Left renal pelvis (tissue), 4 donors: ENCODE measurements at places on chromosomes 3 and 15.
A peak's percentile ranks its signal among the peaks of the same experiment; 100 is the strongest.

DNA sequence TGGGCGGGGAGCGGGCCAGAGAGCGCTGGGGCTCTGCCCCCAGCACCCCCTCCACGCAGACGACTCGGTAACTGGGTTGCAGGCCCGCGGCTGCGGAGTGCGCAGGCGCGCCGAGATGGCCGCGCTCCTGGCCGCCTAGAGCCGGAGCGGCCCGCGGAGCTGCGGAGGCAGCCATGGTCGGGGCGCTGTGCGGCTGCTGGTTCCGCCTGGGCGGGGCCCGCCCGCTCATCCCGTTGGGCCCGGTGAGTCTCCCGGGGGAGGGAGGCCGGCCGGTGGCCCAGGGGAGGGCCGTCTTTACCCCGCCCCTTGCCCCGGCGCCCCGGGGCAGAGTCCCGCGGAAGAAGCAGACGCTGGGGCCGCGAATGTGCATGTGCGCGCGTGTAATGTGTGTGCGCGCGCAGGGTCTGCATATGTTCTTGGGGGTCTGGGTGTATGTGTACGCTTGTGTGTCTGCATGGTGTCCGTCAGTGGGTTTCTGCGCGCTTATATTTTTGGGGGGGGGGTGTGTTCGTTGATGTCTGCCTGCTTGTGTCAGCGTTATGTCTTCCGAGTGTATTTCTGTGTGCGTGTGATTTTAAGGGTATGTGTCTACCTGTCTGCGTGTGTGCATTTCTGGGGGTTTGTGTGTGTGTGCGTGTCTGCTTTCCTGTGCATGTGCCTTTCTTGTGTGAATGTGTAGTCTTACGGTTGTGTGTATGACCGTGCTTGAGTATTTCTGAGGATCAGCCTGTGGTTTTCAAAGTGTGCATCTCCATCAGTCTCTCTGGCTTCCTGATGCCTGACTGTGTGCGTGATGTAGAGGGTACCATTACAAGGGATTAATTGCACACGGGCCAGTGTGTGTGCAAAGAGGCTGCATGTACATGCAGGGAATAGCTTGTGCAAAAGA is at the start of gene ABHD14A:
Gene ABHD14A (plus strand): TSS at position 102 of the 889 bp plus-strand sequence. CDS start 72 bp downstream, at position 174.
- no peak for DNase-seq

GRCh38 chr3:66320390-66320789 is 99.6 kb downstream of the SLC25A26 start:
- DNase-seq, result no peak

DNA sequence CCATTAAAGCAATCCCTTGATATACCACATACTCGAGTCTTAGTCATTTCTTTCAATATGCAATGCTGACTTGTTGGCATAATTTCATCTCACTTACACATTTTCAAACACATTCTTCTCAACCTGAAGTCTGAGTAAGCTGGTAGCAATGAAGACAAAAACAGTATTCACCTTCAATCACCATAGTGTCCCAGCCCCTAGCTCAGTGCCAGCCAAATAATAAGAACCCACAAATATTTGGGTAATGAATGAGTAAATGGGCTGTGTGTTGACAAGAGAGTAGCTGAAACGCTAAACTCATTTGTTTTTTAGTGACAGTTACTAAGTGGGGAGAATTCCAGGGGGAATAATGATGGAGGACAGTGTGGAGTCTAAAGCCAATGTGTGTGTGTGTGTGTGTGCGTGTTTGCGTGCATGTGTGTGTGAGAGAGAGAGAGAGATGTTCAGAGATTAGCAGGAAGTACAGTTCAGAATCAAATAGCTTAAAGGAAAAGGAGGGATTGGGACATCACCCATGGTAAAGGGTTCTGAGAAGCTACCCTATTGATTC is 165.7 kb downstream of the GAP43 start:
- DNase-seq, result no peak

DNA sequence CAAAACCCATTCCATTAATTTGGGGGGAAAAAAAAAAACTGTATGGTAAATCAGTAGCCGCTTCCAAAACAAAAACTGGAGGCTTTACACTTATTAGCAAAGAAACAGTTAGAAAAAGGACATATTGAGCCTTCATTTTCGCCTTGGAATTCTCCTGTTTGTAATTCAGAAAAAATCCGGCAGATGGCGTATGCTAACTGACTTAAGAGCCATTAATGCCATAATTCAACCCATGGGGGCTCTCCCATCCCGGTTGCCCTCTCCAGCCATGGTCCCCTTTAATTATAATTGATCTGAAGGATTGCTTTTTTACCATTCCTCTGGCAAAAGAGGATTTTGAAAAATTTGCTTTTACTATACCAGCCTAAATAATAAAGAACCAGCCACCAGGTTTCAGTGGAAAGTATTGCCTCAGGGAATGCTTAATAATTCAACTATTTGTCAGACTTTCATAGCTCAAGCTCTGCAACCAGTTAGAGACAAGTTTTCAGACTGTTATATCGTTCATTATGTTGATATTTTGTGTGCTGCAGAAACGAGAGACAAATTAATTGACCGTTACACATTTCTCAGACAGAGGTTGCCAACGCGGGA is 9.4 kb upstream of the RPL24 start:
- DNase-seq, result no peak

- no peak for DNase-seq
Observed at GRCh38 chr3:137121704-137122314, 164.0 kb downstream of the IL20RB start.

GRCh38 chr3:62982795-62983455 is 107.7 kb upstream of the CADPS start:
- DNase-seq, result no peak

GRCh38 chr15:32117122-32117521 is 86.8 kb downstream of the CHRNA7 start:
- DNase-seq, result no peak

GRCh38 chr15:26372706-26373105 is 400.2 kb downstream of the GABRB3 start:
- no peak for DNase-seq

- no peak for DNase-seq
Observed at GRCh38 chr3:174488527-174488926, 370.6 kb upstream of the NAALADL2 start.

- DNase-seq, result no peak
Observed at GRCh38 chr3:157311633-157312375, 124.8 kb upstream of the PTX3 start.

GRCh38 chr3:64063983-64064438 is 40.7 kb upstream of the PSMD6 start:
- DNase-seq, result no peak

DNA sequence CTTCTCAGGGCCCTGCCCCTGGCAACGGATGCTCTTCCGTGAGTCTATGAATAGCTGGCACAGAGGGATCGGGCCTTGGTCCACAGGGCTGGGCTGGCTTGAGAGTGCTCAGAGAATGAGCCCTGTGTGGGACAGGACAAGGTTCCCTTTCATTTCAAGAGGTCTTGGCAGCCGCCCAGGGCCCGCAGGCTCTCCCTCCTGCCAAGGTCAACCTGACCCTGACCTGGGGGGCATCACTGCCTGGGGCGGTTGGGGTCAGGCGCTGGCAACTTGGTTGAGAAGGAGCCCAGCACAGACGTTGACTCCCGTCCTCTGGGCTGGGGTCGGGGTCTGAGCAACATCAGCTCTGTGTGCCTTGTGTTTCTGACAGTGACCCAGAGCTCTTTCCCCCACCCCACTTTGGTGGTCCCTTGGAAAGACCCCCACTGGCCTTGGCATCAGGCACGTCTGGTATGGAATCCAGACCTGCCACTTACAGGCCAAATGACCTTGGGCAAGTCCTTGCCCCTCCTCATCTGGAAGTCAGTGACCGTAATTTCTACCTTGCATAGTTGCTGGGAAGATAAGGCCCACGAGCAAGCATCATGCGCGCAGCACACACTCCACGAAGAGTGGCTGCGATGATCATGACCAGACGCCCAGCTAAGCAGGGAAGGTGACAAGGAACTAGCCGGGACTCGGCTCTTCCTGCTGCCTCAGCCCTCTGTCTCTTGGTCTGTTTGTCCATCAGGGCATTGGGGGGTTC is 36.4 kb downstream of the EPHB3 start:
- DNase-seq, result no peak

GRCh38 chr3:109265295-109265694 is 51.0 kb downstream of the DPPA2 start:
- DNase-seq, result no peak

DNA sequence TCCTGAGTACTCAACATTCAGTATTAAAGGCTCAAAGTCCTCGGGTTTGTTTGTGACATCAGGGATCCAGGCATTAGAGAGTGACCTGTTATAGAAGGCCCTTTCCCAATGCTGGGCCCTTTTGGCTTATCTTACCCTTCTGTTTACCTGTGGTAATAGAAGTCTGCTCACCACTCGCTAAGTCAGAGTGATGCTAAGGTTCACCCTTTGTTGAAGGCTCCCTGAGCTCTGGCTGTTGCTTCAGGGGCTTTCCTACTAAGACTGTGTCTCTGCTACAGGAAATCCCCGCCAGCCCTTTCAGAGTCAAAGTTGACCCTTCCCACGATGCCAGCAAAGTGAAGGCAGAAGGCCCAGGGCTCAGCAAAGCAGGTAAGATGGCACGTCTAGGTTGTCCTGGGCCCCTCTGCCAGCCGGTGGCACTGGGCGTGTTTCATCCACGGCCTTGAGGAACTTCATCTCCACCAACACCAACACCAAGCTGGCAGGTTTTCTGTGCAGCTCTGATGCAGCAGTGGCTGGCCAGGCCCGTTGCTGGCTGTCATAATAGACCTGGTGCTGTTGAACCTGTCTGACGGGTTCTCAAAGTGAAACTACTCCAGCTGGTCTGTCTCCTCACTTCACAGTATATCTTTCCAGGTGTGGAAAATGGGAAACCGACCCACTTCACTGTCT is 99.1 kb downstream of the DNASE1L3 start:
- peak; percentile 59 for DNase-seq

DNA sequence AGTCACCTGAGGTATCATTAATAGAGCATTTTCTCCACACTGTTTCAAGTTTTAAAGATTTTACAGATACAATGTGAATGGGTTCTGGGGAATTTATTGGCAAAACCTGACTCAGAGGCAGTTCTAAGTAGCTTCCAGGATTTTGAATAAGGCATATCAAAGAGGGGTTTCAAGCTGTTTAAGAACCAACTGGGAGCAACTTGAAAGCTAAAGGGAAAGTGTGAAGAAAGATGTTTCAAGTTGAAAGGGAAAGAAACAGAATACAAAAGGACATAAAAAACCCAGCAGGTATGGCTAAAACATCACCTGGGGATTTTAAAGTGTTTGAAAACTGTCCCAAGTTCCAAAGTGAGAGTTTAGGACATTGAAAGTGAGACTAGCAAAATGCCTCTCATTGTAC is 17.8 kb upstream of the SERPINI2 start:
- DNase-seq, result no peak

DNA sequence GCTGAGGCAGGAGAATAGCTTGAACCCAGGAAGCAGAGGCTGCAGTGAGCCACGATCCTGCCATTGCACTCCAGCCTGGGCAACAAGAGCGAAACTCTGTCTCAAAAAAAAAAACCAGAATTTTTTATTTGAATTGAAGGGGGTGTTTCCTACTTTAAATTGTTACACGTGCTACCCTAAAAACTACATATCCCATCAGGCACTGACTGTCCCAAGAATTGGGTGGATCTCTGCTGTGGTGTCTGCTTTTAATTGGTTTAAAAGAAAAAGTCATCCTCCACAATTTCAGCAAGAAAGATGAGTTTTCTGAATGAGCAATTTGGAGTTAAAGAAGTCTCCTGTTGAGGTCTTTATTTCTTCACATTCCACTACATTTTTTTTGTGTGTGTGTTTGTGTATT is 2.1 kb downstream of the PDIA3 start:
- no peak for DNase-seq

- DNase-seq, result no peak
Observed at GRCh38 chr15:85000189-85000864, 18.7 kb downstream of the PDE8A start.

- no peak for DNase-seq
Observed at GRCh38 chr3:157131861-157132260, 28.1 kb downstream of the CCNL1 start.

GRCh38 chr15:82679626-82680199 is 30.0 kb downstream of the AP3B2 start:
- DNase-seq, result no peak

DNA sequence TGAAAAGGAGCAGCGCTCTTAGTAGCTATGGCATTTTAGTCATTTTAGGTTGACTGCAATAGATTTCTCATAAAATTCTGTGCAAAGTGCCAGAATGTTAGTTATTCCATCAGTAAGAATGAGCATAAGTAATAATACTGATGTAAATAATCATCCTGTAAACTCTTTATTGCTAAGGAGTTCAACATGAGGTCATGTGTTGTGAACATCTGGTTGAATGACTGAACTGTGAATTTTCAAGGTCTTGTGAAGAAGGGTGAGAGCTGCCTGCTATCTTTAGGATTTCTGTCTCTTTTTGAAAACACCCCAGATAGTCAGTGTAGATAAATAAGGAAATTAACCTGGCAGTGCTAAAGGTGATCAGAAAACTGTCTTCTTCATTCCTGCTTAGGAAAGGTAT is 333.4 kb upstream of the TBC1D5 start:
- DNase-seq, result no peak

- DNase-seq, result no peak
Observed at GRCh38 chr3:26437678-26438077, 184.9 kb upstream of the LRRC3B start.

- DNase-seq, result no peak
Observed at GRCh38 chr15:89131731-89132130, 43.5 kb downstream of the ABHD2 start.

- no peak for DNase-seq
Observed at GRCh38 chr15:84595660-84596059, 5.1 kb upstream of the ZSCAN2 start.

- DNase-seq, result no peak
Observed at GRCh38 chr3:102471001-102471400, 36.2 kb downstream of the ZPLD1 start.

- no peak for DNase-seq
Observed at GRCh38 chr3:127750226-127751031, 71.9 kb downstream of the MGLL start.

GRCh38 chr3:19173945-19174344 is 25.6 kb downstream of the KCNH8 start:
- DNase-seq, result no peak

- DNase-seq, result no peak
Observed at GRCh38 chr3:2512881-2513280, 414.2 kb downstream of the CNTN4 start.

DNA sequence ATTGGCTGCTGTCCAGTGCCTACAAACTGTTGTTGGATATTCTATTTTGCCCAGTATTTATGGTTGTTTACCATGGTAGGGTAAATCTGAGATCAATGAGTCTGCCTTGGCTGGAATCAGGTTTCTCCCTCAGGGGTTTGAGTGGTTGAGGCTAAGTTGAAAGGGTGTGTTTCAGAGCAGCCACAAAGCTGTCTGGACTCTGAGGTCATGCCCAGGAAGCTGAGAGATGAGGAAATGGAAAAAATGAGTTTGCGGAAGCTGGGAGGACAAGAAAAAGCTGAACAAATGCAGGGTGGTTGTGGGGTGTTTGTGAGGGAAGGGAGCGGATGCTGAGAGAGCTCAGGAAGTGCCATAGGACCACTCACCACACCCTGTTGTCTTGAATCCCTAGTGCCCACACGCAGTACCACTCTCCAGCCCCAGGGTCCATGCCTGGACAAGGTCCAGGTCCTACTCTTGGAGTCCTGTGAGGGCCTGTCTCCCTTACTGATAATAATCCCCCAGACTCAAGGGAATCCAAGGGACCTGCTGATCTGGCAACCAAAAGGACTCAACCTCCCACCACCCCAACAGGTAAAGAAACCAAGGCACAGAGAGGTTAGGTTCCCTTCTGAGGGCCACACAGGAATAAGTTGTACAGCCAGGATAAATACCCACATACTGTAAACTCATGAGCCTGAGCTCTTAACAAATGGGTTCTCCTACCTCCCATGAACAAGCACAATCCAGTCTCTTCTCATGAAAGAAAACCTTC is 81.6 kb downstream of the PPCDC start:
- peak; percentile 34 for DNase-seq

- no peak for DNase-seq
Observed at GRCh38 chr3:58580826-58581327, 3.7 kb upstream of the FAM107A start.
